ENCODE measurements at places on chromosomes 3 and 15. TPM values are rescaled to one million over a fixed set of nuclear protein-coding genes. Genes with fewer than 3 reads are reported as not detected.

GRCh38 chr3:170438836-170439235 is 20.2 kb downstream of the CLDN11 start:
- DNase-seq: no peak

Gene TRH
- total RNA-seq: not detected

DNA sequence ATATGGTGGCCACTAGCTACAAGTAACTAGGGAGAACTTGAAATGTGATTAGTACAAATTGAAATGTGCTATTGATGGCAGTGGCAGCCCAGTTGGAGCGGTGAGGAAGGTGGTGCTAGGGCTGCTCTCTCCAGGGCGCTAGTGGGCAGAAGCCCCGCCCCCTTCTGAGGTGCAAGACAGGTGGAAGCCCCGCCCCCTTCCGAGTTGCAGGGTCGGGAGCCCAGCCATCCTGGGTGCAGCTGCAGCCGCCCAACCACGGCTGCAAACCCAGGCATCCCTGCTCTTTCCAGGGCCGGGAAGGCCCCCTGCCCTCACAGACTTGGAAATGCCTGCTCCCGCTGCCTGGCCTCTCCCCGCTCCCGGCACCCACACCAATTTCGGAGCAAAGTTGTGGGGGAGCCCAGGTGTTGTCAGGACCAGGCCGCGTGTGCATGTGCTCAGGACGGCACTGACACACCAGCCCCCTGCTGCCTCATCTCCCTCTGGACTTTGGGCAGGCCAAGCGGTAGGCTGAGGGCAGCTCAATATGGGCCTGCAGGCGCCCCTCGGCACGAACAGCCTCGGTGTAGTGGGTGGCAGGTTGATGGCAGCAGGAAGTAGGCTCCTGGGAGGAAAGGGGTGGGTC is 10.0 kb downstream of the ATR start:
- no peak for DNase-seq

DNA sequence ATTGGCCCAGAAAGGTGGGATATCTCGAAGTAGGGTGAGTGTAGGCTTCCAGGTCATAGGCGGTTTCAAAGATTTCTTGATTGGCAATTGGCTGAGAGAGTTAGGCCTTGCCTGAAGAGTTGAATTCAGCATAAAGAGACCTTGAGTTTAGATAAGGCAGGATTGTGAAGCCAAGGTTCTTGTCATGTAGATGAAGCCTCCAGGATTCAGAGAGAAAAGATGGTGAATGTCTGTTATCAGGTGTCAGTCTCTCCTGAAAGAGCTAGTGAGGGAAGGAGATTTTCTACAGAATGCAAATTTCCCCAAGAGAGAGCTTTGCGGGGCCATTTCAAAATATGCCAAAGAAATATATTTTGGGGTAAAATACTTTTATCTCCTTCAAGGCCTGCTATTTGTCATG is 217.0 kb upstream of the TLE3 start:
- DNase-seq: no peak

DNA sequence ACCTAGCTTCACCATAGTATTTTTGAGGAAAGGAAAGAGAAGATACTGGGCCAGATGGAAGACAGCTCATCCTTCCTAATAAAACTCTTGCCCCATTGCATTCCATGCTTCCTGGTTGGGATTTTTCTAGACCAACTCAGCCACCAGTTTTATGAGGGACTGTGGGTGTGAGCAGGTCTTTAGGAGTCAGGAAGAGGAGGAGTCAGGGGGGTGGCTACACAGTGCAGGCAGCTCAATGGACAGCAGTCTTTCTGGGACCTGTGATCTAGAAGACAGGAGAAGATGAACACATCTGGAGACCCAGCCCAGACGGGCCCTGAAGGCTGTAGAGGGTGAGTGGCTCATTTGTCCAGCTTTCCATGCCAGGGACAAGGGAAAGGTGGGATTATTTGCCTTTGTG is at the start of gene NOX5:
Gene NOX5, plus strand, starts transcription at position 242 of the 400 bp plus-strand sequence. Its CDS starts 41 bp downstream, at position 283.
- DNase-seq: no peak

DNA sequence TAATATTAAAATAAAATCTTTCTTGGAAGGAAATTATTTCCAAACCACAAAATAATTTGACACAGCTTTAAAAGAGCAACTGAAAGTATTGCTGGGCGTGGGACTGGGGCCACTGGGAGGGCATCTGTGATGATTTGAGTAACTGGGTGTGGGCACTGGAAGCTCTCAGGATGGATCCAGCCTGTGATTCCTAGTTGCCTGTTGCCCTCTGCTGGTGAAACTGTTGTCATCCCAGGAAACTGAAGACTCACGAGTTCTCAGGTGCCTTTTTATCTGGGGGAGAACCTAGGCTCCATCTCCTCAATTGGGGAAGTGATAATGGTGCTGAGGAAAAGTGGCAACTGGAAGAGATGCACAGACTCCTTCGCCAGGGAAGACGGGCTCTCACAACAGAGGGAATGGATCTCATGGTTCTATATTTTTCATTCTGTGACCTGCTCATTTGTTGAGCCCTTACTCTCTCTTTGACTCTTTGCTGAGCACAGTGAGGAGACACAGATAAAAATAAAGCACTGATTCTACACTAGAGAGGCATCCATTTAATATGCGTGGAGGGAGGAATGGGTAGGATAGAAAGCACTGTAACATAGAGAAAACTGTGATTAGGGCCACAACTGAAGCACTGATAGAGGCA is 61.6 kb downstream of the TPRG1 start:
- DNase-seq: no peak

DNA sequence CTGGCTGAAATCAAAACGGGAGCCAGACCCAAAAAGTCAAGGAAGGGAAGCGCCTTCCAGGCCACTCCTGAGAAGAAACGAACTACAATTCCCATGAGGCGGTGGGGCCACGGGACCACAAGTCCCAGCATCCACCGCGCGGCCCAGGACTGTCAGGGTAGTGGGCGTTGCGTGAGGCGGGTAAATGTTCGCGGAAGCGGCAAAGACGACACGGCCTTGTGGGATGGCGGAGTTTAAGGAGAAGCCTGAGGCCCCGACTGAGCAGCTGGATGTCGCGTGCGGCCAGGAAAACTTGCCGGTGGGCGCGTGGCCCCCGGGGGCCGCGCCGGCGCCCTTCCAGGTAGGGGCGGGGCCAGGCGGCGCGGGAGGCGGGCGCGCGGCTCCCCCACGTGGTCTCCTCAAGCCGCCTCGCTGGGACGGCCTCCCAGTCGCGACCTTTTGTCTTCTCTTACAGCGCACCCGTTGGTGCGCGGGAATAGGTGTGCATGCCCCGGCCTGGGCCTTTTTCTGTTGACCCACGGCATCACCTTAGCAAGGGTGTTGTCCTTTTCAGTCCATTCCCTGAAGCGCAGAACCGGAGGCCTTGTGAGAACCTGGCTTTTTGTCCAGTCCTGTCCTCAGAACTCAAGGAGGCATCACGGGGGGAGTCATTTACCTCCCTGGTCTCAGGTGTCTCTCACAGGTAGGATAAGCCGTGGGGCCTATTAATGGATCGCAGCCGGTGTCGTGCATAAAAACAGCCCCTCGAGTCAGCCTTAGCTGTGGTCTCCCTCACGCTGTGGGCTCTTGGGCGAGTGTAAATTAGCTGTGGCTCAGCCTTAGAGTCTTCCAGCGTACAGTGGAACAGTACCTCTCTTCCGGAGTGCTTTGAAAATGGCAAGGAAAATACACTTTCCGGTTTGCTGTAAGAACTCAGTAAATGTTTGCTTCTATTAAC is at the start of gene SETMAR:
Gene SETMAR, plus strand, starts transcription at position 183 of the 937 bp plus-strand sequence. Its CDS starts 2 bp downstream, at position 185.
- DNase-seq: peak; percentile 88

GRCh38 chr15:25739687-25740121 is 123.4 kb downstream of the ATP10A start:
- DNase-seq: peak; percentile 59

DNA sequence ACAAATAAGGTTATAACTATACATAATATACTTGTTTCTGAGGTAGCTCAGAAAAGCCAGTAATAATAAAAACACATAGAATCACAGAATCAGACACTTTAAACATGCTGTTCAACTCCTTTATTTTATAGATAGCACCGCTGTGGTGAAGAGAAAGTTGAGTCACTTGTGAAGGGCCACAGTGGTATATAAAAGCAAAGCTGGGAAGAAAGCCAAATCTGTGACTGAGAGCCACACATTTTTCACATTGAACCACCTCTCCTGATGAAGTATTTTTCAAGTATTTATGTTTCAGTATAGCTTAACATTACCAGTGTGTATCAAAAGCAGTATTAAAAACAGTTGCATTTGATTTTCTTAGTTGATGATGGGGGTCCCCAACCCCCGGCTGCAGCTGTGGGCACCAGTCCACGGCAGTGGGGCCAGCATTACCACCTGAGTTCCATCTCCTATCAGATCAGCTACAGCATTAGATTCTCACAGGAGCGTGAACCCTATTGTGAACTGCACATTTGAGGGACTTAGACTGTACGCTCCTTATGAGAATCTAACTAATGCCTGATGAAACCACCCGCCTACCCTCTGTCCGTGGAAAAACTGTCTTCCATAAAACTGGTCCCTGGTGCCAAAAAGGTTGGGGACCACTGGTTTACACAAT is 46.2 kb downstream of the TBL1XR1 start:
- DNase-seq: no peak

GRCh38 chr15:101023501-101024072 is 104.4 kb downstream of the LRRK1 start:
- DNase-seq: peak; percentile 1

DNA sequence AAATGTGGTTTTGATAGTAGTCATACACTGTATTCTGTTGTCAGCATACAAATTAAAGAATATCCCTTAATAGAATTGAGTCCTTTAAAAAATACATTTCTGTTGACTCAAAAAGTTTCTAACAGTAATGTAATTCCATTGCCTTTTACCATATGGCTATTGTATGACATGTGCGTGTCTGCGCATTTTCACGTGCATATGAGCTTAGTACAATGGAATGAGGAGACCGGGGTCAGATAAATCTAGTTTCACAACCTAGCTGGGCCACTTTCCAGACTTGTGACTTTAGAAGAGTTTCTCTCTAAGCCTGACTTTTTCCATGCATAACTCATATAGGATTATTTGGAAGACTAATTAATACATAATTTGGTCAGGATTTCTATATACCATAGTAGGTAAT is 38.7 kb downstream of the ZBTB38 start:
- DNase-seq: no peak

DNA sequence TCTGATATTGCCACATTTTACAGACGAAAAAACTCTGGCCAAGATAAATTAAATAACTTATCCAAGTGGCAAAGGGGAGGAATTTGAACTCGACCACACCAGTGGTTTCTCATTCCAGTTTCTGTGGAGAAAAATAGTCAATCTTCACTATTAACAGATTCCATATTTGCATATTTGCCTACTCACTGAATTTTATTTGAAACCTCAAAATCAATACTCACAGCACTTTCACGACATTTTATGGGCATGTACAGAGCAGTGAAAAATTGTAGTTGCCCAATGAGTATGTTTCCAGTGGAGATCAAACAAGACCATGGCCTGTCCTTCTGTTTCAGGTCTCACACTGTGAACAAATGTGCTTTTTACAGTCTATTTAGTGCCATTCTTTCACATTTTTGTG is 374.3 kb downstream of the MAGI1 start:
- DNase-seq: no peak

DNA sequence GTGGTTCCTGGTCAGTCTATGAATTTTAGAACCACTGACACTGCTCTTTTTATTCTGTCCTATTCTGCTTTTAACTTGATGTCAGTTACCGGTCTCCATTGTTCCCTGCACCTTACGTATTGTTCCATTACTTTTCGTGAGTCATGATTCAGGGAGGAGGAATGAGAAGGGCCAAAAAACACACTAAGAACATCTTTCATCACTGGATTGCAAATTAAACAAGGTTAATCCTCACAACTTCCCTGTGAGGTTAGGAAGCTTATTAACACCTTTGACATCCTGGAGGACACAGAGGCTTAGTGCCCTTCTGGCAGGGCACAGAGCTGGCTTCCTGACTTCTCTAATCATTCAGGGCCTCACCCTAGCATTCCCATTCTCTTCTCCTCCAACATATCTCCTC is 227.6 kb upstream of the SATB1 start:
- DNase-seq: no peak

Gene CFAP100
- total RNA-seq: not detected

GRCh38 chr3:192409201-192409837 is 318.0 kb downstream of the FGF12 start:
- no peak for DNase-seq

DNA sequence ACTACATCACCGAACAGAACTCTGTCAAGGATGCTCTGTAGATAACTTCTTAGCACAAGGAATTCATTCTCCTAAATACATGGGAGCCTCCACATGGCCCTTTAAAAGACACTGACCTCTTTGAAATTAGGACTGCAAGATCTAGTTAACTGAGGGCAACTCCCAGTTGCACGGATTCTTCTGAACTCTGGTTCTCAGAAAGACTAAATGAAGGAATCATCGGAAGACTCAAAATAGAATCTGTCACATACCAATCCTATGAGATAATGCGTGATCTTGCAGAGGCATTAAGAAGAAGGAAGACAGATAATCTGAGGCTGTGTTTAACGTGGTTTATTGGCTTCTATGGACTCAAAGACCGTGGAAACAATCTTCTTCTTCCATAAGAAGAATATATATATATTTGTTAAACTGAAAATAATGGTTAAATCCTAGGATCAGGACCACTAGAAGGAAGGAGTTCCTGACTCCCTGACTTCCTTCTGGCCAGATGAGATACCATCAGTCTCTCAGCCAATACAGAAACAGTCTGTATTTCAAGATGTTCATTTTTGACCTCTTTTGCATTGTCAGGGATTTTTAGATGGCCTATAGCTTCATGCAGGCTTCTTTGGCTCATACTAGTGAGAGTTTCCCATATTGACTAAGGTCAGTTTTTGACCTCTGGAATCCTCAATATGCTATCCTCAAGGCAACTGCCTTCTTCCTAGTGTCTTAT is 33.9 kb upstream of the TBC1D23 start:
- DNase-seq: no peak

- no peak for DNase-seq
Observed at GRCh38 chr3:100810671-100811070, 101.4 kb downstream of the TFG start.

GRCh38 chr3:150213577-150213976 is 194.5 kb upstream of the TSC22D2 start:
- DNase-seq: no peak
